ENCODE measurements at places on chromosomes 7 and 10.

- DNase-seq = no peak
Observed at GRCh38 chr10:12162927-12163326, 32.8 kb downstream of the NUDT5 start.

- no peak for DNase-seq
Observed at GRCh38 chr10:104085801-104086400, at the start of gene COL17A1. TSS of gene COL17A1 (minus strand) at chr10:104085880. CDS start at chr10:104080673, 5,207 bp downstream.

DNA sequence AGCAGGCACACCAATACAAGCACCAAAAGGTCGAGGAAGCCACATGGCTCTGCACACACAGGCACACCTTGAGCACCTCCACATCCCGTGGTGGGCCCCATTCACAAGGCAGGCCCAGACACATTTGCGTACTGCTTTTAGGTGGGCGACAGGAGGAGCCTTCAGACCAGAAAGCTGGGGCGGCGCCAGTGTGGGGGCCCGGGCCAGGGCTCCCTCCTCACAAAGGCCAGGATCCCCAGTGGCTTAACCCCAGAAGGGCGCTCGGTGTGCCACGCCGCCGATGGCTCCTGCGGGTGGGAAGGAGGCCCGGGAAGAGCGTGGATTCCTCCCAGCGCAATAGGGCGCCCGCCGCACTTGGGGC, 2.8 kb upstream of the SMARCD3 start:
- no peak for DNase-seq

GRCh38 chr10:119237722-119238436, 30.5 kb downstream of the GRK5 start:
- DNase-seq = no peak

- no peak for DNase-seq
Observed at GRCh38 chr7:23353172-23353571, 54.0 kb downstream of the MALSU1 start.

DNA sequence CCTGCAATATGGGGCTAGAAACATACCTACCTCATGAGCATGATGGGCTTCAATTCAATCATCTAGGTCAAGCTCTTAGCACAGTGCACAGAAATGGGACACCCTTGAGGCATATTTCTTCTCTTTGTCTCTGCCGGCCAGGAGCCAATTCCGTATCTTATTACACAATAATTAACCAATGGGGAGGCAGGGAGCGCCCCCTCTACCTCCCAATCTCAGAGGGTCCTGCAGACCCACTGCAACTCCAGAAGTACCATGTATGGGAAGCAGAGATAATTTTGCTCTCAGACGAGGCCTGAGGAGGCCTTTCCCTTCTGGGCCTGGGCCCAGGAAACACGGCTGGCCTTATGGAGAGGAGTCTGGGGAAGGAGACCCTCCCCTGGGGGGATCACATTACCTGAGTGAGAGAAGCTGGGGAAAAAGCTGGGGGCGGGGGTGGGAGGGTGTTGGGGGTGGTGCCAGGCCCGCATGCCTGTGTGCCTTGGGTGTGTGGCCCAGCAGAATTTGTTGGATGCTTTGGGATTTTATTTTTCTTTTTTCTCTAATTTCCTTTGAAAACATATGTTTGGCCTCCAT, 155.5 kb downstream of the UBE2H start:
- no peak for DNase-seq

GRCh38 chr7:131826960-131827359, 270.5 kb upstream of the PODXL start:
- no peak for DNase-seq

DNA sequence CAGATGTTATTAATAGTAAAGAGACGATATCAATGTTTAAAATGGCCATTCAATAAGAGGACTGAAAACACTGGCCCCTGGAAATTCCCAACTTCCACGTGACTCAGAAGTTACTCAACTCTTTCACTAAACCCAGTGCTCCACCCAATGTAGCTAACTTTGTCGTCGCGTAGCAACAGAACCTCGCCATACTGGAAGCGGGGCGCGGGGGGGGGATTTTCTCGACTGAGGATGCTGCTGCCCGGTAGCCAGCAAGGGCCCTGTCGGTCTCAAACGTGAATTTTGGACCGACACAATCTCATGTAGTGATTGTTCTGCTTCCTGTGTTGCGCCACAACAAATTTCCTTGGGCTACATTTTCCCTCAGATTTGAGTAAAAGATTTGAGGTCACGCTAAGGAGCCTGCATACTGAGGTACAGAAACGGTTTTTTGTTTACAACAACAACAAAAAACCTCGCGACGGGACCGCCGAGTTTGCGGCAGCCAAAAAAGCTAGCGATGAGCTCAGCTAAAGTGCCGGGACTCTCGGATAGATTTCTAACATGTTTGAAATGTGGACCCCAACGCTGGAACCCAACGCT, 977 bp upstream of the SFR1 start:
- peak; percentile 91 for DNase-seq

DNA sequence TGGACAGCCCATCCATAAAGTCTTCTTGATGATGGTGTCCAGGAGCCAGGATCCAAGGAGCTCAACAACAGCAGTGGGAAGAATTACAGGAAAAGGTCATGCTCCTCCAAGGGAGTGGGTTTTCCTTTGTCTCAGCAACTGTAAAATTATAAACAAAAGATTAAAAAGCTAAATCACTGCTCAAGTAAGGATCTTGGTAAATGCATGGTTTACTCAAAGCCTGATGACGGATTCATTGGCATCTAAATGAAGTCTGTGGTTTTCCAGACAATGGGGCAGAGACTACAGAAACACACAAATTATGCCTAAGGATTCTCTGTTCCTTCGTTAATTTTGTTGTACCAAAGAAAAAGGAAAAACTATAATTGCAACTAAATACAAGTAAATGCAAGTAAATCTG, 36.4 kb upstream of the DLX6 start:
- no peak for DNase-seq

DNA sequence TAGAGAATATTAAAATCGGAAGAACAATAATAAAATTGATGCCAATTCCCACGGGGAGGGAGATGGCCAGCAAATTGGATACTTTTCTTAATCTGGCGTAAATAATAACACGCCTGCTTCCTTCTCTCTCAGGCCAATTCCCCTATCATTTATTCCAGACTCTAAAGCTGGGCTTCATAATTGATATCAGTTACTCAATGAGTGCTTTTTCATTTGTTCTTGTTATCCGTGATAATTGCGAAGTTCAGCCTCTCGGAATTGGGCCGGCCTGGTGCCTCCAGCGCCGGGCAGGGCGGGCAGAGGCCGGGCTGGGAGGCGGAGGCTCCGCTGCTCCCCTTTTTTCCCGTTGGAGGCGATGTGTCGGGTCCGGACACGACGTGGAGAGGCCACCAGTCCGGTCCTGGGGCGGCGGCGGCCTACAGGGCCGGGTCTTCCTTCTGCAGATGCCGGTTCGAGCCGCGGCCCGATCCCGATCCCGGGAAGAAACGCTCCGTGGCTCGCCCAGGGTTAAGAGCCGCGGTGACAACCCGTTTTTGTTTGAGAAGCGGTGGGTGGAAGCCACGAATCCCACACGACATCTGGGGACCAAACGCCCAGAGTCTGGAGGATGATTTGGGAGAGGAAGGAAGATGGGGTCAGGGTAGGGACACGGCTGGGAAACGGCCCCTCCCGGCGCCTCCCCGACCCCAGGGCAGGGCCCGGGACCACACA, 13.6 kb downstream of the UNCX start:
- DNase-seq = no peak

DNA sequence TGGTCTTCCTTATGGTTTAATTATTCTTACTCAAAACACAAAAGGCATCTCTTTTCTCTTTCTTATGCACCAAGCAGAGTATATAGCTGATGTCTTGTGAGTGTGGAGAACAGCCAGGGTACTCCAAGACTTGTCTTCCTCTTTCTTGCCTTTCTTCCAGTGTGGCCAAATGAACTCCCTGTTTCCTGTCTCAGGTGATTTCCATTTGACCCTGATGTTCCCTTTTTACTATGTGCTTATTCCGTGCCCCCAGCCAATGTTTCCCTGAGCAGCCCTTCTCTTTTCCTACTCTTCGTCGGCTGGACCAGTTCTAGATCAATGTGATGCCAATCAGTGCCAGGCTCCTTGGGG, 12.6 kb downstream of the OR9A4 start:
- DNase-seq = no peak

DNA sequence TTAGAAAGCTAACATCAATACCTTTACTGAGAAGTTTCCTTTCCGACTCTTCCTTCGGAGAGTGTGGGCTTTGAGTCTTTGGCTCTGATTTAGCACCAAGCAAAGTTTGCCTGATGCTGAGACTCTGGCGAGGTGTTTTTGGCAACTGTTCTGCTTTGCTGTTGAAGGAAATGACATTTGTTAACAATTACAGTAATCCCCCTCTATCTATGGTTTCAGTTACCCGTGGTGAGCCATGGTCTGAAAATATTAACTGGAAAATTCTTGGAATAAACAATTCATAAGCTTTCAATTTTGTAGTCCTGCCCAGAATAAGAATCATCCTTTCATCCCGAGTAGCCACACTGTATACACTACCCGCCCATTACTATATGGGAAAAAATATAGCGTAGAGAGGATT, 126.3 kb downstream of the ARHGAP21 start:
- DNase-seq = no peak

DNA sequence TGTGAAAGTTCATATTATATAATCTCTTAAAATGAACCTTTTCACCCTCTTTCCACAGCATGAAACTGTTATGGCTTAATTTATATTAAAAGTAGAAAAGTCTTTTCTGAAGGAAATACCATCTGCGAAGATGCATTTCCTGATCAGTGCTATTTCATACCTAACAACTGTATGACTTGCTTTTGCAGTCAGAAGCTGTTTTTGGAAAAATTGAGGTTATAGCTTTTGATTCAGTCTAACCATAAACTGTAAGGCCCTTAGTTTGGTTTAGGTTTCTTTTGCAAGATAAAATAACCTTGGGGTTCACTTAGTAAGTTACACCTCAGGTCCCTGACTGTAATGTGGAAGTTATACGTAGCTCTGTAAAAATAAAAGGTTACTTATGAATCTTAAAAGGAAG, 22.7 kb upstream of the PARP12 start:
- DNase-seq = no peak

DNA sequence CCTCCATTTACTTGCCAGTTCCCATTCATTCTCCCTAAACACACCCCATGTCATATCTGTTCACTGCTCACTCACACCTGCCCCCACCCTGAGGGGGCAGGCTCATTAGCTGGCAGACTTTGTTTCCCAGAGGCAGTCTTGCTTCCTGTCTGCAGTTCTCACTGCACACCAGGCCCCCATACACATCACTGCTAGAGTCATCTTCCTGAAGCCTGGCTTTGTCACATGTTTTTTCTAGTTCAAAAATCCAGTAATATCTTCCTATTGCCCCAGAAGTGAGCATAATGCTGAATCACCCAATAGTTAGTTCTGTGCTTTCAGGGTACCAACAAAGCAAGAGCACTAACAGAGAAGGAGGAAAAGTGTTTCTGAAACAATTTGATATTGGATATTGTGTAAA, 1.9 kb downstream of the LRRC72 start:
- no peak for DNase-seq

DNA sequence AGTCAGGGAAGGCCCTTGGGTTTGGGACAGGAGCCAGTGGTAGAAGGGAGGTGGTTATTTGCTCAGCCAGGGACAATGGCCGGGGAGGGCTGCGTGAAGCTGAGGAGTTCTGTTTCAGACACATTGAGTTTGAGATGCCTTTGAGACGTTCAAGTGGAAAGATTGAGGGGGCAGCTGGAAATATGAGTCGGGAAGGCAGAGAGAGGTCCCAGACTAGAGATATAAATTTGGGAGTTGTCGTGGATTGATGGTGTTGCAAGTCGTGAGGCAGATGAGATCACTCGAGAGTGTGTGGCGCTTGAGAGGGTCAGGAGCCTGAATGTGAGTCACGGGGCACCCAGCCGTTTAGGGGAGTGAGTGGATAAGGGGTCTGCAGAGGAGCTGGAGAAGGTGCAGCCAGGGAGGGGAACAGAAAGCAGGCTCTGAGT, 73.3 kb downstream of the ZMIZ1 start:
- no peak for DNase-seq

DNA sequence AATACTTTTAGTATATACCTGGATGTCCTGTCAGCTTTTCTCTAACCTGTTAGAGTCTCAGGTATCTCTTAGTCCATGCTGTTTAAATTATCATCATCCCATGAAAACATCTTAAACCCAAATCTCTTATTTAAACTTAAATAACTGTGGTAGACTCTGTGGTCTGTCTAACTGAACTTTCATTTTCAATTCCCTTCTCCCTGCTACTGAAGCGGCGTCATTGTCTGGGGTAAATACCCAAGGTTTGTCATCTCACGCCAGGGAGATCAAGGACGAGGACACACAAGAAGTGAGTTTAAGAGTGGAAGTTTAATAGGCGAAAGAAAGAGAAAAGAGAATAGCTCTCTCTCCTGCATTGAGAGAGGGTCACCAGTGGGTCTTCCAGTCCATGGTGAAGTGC, 804.4 kb upstream of the CELF2 start:
- no peak for DNase-seq

GRCh38 chr7:55502858-55503440, 69.4 kb downstream of the VOPP1 start:
- no peak for DNase-seq

DNA sequence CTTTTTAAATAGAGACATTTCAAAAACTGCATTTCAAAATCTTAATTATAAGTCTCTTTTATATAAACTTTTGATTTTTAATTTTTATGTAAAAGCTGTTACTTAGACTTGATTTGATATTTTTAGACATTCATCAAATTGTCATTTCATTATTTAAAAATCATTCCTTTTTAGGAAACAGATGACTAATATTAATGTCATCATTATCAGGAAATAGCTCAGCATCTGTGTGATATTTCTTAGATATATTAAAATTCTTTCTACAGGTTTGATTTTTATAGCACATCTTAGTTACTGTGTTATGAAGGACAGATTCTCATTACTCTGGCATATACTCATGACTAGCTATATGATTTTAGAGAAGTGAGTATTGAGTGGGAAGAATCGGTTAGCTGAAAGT, 17.2 kb downstream of the RUNDC3B start:
- DNase-seq = no peak

GRCh38 chr7:39460486-39460885, 105.7 kb upstream of the YAE1 start:
- DNase-seq = no peak

- DNase-seq = no peak
Observed at GRCh38 chr10:62528441-62528840, 154.3 kb downstream of the ZNF365 start.

GRCh38 chr7:148151778-148152177, 438.8 kb upstream of the C7orf33 start:
- no peak for DNase-seq

DNA sequence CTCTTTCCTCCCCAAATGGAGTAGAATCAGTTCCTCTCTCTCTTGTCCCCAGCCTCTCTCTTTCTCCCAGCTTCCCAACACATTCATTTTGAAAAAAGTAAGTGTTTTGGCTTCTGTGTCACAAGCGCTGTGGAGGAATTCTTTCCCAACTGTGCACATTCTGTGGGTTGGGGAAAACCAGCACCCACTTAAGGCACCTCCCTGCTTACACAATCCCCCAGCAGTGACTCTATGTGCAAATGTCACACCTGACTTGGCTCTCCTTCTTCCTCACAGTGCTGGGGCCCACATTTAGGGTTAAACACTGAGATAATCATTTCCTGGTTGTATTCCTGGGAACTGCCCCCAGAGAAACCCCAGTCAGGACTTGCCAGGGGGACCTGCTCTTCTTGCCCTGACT, 358.1 kb upstream of the ZNF32 start:
- DNase-seq = no peak

- no peak for DNase-seq
Observed at GRCh38 chr10:24177636-24178035, 31.3 kb upstream of the KIAA1217 start.

GRCh38 chr7:86928308-86928707, 131.1 kb downstream of the ELAPOR2 start:
- DNase-seq = no peak

Data from central memory CD8-positive, alpha-beta T cell (primary cell).